Mesendoderm (in vitro differentiated cells): ENCODE measurements at places on chromosomes 11 and 22.

DNA sequence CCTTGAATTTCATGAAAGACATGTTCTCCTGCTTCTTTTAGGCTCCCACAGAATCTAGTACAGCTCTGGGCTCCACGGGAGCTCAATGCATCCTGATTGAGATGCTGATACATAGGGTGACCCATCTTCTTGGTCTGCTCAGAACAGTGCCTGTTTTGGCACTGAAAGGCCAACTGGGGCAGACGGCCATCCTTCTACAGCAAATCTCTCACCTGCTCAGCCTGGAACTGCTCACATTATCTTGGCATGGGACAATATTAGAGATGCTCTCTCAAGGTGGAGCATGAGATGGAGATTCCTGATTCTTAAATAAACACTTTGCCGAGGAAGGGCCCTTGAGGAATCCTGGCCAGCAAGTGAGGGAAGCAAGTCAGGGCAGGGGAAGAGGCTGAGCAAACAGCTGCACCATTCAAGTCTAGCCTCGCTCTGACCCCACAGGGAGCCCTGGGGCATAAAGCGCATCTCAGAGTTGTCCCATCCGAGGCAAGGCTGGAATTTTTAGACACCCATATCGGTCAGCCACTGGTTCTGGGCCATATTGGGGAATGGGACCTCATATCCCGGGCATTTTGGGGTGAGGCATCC, 58.4 kb upstream of the CSNK2A3 start:
- H3K4me3 ChIP-seq, result no peak overlapping the region
- no peak for DNase-seq
- H3K27ac ChIP-seq, result no peak overlapping the region
- H3K36me3 ChIP-seq, result no peaks in the 10 kb centered on the region

DNA sequence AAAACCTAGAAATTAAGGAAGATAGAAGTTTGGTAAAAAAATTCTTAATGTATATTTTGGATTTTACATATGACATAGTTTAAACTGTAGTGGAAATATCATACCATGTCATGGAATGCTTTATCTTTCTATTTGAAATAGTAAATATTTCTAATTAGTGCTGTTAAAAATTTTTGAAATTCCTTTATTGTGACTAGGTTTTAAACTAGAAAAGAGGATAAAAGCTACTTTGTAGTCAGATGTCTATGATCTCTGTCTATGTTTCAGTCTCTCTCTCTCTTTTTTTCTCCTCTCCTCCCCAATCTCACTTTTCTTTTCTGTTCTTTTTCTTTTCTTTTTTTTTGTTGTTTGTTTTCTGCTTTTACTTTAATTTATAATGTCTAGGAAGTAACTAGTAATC, 226.2 kb downstream of the TMEM135 start:
- H3K27me3 ChIP-seq, result no peaks in the 10 kb centered on the region
- no peak overlapping the region for H3K4me3 ChIP-seq
- no peak overlapping the region for H3K27ac ChIP-seq
- no peaks in the 10 kb centered on the region for H3K4me1 ChIP-seq
- DNase-seq, result no peak
- H3K36me3 ChIP-seq, result no peaks in the 10 kb centered on the region

DNA sequence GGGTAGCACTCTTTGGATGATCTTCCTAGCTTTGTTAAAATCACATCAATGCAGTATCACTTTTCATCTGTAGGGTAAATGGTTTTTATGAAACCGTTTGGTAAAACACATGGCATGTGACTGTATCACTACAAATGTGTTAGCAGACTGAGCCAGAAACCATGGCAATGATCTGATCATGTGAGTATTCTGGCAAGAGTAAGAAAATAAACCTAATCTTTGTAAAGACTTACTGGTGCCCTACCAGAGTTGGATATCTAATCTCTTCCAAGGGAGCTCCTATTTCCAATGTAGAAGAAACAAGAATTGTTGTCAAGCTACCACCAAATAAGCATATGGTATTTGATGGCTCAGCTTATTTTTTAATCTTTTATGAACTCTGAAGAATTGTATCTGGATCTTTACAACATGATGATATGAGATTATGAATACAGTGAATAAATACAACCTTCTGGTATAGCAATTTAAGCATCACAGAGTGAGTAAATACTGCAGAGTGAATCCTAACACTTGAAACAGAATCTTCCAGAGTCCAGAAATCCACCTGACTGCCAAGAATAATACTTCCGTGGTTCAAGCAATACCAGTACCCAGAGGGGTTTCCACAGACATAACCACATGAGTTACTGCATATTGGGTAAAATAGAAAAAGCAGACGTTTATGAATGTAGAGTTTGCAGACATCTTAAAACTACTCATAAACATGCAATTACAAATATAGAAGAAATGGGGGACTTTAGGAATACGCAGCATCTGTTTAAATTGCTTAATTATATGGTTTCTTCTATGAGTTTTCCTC, 238.8 kb downstream of the TTC28 start:
- no peak for DNase-seq
- H3K27ac ChIP-seq, result no peak overlapping the region
- H3K4me3 ChIP-seq, result no peak overlapping the region
- no peaks in the 10 kb centered on the region for H3K4me1 ChIP-seq
- no peaks in the 10 kb centered on the region for H3K27me3 ChIP-seq
- no peaks in the 10 kb centered on the region for H3K36me3 ChIP-seq

- no peaks in the 10 kb centered on the region for H3K36me3 ChIP-seq
- peak overlapping the region; percentile 35 for H3K27ac ChIP-seq
- peaks cover 6% of the 10 kb centered on the region for H3K4me1 ChIP-seq
Measured at GRCh38 chr22:32202539-32203180, 2.2 kb downstream of the RFPL2 start.

- no peak overlapping the region for H3K4me3 ChIP-seq
- no peaks in the 10 kb centered on the region for H3K27me3 ChIP-seq
- no peak for DNase-seq
- no peaks in the 10 kb centered on the region for H3K36me3 ChIP-seq
- no peaks in the 10 kb centered on the region for H3K4me1 ChIP-seq
Measured at GRCh38 chr11:109582470-109582869, 160.5 kb downstream of the C11orf87 start.

DNA sequence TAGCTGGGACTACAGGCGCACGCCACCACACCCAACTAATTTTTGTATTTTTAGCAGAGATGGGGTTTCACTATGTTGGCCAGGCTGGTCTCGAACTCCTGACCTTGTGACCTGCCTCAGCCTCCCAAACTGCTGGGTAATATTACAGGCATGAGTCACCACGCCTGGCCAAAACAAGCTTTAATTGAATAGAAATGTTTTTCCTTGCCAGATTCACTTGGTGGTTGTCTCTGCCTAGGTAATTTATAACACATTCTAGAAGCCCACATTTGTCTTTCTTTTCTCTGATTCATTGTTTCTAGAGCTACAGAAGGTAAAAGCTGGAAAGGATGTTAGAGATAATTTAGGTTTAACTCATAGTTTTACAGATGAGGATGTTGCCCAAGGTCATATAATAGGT, 41.3 kb downstream of the CECR2 start:
- H3K27ac ChIP-seq, result no peak overlapping the region
- H3K36me3 ChIP-seq, result no peaks in the 10 kb centered on the region
- H3K4me3 ChIP-seq, result no peak overlapping the region
- no peaks in the 10 kb centered on the region for H3K27me3 ChIP-seq
- peaks cover 4% of the 10 kb centered on the region for H3K4me1 ChIP-seq
- no peak for DNase-seq

- H3K27ac ChIP-seq, result peak overlapping the region; percentile 14
- peaks cover 10% of the 10 kb centered on the region for H3K36me3 ChIP-seq
- no peaks in the 10 kb centered on the region for H3K27me3 ChIP-seq
- DNase-seq, result no peak
- no peaks in the 10 kb centered on the region for H3K4me1 ChIP-seq
- H3K4me3 ChIP-seq, result no peak overlapping the region
Measured at GRCh38 chr11:65866509-65867283, 5.9 kb downstream of the EFEMP2 start.

DNA sequence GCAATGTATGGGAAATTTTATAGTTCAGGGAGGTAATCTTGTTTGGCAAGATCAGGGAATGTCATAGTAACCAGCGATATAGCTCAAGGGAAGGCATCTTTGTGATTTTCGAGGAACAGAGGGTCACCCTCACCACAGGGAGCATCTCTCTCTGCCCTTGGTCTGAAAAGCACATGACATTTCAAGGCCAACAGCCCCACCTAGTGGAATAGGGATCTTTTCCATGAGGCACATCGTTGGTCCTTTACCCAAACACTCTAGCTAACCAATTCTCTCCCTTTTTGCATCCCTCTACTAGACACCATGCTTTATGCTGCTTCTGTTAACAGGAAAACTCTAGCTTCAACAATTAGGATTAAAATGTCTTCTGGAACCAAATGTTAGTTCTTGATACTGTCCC, 179.0 kb downstream of the GRM5 start:
- peak; percentile 64 for DNase-seq
- H3K36me3 ChIP-seq, result no peaks in the 10 kb centered on the region
- H3K4me3 ChIP-seq, result no peak overlapping the region
- H3K27me3 ChIP-seq, result no peaks in the 10 kb centered on the region
- H3K27ac ChIP-seq, result no peak overlapping the region

- no peaks in the 10 kb centered on the region for H3K36me3 ChIP-seq
- H3K27me3 ChIP-seq, result no peaks in the 10 kb centered on the region
- DNase-seq, result peak; percentile 91
- H3K4me3 ChIP-seq, result no peak overlapping the region
- H3K27ac ChIP-seq, result no peak overlapping the region
Measured at GRCh38 chr11:77752516-77752915, 68.0 kb downstream of the RSF1 start.

DNA sequence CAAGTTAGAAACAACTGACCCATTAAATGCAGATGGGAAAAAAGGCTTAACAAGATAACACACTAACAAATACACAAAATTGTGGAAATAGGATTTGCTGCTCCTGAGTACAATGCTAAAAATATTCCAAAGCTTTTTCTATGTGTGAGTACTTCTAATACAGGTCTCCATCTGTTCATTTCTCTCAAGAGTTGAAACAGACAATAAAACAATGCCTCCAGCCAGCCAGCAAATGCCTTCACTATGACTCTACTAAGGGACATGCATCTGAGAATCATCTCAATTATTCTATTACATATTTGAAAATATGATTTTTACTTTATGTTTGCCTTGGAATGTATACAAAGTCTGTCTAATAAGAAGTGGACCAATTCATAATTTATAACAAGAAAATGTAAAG, 119.0 kb downstream of the CADM1 start:
- no peak overlapping the region for H3K27ac ChIP-seq
- H3K27me3 ChIP-seq, result peaks cover 7% of the 10 kb centered on the region
- DNase-seq, result no peak
- H3K4me3 ChIP-seq, result no peak overlapping the region
- no peaks in the 10 kb centered on the region for H3K36me3 ChIP-seq

- no peak for DNase-seq
- H3K36me3 ChIP-seq, result no peaks in the 10 kb centered on the region
- H3K27ac ChIP-seq, result no peak overlapping the region
- H3K4me1 ChIP-seq, result no peaks in the 10 kb centered on the region
- H3K27me3 ChIP-seq, result no peaks in the 10 kb centered on the region
Measured at GRCh38 chr11:1839924-1840779, 1.4 kb downstream of the TNNI2 start.

- no peak overlapping the region for H3K27ac ChIP-seq
- H3K27me3 ChIP-seq, result no peaks in the 10 kb centered on the region
- H3K36me3 ChIP-seq, result no peaks in the 10 kb centered on the region
- H3K4me3 ChIP-seq, result no peak overlapping the region
- DNase-seq, result no peak
Measured at GRCh38 chr11:1702506-1702905, 5.5 kb downstream of the KRTAP5-6 start.

- H3K27ac ChIP-seq, result no peak overlapping the region
- H3K36me3 ChIP-seq, result no peaks in the 10 kb centered on the region
- H3K4me1 ChIP-seq, result no peaks in the 10 kb centered on the region
- no peak overlapping the region for H3K4me3 ChIP-seq
- DNase-seq, result no peak
Measured at GRCh38 chr11:77524539-77524938, 50.6 kb upstream of the PAK1 start.

DNA sequence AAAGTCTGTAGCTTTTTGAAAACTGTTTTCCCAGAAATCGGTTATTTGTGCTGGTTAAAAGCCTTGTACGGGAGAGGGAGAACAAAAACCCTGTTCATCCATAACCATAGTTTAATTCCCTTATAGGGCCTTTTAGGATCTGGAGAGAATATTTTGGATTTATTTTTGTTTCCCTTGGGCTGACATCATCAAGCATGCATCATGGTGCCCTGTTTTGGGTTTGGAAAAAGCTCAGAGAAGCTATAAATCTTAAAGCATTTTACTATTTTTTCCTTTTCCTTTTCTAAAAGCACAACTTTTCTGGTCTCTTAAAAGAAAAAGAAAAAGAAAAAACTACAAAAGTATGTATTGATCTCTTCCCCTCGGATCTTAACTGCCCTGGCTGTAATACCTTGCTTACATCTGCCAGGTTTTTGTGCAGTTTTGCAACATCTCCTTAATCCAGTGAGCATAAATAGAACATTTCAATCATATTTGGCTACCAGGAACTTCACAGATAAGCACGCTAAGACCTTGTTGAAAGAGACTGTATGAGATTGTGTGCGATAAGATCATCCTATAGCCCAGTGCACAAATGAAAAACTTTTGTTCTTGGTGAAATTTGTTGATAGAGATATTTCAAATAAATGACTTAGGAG, 88.0 kb downstream of the ZBTB16 start:
- no peaks in the 10 kb centered on the region for H3K36me3 ChIP-seq
- H3K27ac ChIP-seq, result no peak overlapping the region
- no peaks in the 10 kb centered on the region for H3K4me1 ChIP-seq
- no peak overlapping the region for H3K4me3 ChIP-seq
- no peaks in the 10 kb centered on the region for H3K27me3 ChIP-seq
- DNase-seq, result no peak

- H3K27ac ChIP-seq, result peak overlapping the region; percentile 96
- peak; percentile 96 for DNase-seq
- H3K4me1 ChIP-seq, result peaks cover 20% of the 10 kb centered on the region
- H3K36me3 ChIP-seq, result no peaks in the 10 kb centered on the region
Measured at GRCh38 chr11:45412051-45412471, 125.9 kb upstream of the SYT13 start.

DNA sequence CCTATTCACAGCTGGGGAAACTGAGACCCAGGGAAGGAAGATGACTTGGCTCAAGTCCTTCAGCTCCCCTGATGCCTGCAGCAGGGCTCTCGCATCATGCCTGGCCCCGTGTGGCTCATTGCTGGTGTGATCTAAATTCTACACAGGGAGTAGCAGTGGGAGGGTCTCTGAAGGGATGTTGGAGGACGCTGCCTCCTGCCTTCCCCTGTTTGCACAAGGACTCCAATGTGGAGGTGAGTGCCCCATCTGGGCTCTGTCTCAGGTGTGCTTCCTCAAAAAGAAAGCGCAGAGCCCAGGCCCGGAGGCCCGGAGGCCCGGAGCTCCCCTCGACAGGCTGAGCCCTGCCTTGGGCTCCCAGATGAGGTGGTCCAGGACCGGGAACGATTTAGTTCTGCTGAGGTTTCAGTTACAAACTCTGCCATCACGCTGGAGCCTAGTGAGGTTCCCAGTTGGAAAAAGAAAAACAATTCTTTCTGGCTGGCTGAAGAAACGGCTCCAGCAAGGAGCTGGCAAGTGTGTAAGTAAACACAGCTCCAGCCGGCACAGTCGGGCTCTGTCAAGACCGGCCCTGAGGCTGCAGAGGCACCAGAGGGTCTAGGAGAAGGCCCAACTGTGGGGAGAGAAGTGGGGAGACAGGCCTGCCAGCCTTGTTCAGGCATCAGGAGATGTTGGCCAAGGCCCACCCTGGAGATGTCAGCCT, 49.8 kb downstream of the NAT10 start:
- no peaks in the 10 kb centered on the region for H3K4me1 ChIP-seq
- H3K27me3 ChIP-seq, result no peaks in the 10 kb centered on the region
- H3K27ac ChIP-seq, result no peak overlapping the region
- H3K36me3 ChIP-seq, result no peaks in the 10 kb centered on the region

GRCh38 chr11:75200051-75200450, 40.5 kb upstream of the TPBGL start:
- no peaks in the 10 kb centered on the region for H3K27me3 ChIP-seq
- no peak overlapping the region for H3K4me3 ChIP-seq
- peaks cover 11% of the 10 kb centered on the region for H3K4me1 ChIP-seq
- H3K27ac ChIP-seq, result no peak overlapping the region
